ENCODE measurements at places on chromosomes 12 and 14.

DNA sequence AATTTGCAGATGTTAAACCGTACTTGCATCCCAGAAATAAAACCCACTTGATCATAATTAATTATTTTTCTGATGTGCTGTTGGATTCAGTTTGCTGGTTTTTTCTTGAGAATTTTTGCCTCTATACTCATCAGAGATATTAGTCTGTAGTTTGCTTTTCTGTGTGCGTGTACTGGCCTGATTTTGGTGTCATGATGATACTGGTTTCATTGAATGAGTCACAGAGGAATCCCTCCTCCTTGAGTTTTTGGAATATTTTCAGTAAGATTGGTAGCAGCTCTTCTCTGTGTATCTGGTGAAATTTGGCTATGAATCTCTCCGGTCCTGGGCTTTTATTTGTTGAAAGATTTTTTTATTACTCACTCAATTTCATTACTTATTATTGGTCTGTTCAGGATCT, 100.4 kb upstream of the PMCH start:
- DNase-seq, result no peak

DNA sequence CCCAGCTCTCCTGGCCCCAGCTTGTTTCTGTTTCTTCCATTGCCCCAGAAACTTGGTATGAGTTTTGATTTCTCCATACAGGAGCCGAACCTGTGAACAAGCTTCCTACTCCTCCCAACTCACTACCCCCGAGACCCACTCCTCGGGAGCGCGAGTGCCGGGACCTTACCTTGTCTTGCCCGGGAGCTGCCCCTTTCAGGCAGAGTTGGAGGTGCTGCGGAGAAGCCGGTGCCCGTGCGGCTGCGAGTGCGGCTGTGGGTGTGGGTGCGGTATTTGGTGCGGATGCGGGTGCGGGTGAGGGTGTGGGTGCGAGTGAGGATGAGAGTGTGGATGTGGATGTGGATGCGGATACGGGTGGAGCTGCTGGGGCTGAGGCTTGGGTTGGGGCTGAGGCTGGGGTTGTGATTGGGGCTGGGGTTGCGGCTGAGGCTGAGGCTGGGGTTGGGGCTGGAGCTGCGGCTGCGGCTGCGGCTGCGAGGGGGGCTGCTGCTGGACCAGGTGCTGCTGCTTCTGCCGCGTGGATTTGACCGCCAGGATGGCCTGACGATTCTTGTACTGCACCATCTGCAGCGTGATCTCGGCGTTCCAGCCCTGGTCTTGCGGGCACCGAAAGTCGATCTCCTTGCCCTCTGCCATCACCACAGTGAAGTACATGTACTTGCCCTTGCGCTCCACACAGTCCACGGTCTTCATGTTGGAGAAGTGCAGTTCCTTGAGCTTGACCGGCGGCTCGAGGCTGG, 1.1 kb downstream of the PHLDA1 start:
- no peak for DNase-seq

GRCh38 chr12:127133675-127134335, 1133.2 kb upstream of the TMEM132C start:
- DNase-seq, result no peak

- DNase-seq, result no peak
Observed at GRCh38 chr14:96616161-96616721, 114.1 kb downstream of the PAPOLA start.

GRCh38 chr14:95507701-95508103, 8.7 kb downstream of the SYNE3 start:
- no peak for DNase-seq

DNA sequence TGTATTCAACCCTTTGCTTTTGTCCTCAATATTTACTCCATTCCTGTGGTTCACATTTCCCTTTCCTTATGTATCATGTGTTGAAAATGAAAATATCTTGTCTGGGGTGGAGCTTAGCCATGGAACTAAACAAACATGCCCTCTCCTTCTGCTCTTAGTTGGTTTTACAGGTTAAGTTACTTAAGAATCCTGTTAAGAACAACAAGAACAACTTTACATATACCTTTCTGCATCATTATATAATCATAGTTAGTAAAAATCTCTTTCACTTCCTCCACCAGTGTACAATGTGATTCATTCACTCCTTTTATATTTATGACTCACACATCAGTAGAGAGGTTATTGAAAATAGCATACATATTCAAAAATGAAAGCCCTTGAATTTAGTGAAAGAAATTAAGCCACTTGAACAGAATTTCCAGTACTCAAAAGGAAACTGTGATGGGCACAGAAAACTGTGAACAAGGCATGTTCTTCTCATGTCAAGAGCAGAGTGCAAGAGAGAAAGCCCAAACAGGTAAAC, 307.7 kb downstream of the CCDC91 start:
- DNase-seq, result no peak

- no peak for DNase-seq
Observed at GRCh38 chr14:53951627-53952303, 4.9 kb downstream of the BMP4 start.
